ENCODE measurements at places on chromosomes 4 and X. TPM values are rescaled to one million over a fixed set of nuclear protein-coding genes. Genes with fewer than 3 reads are reported as not detected.
A peak's percentile ranks its signal among the peaks of the same experiment; 100 is the strongest.

DNA sequence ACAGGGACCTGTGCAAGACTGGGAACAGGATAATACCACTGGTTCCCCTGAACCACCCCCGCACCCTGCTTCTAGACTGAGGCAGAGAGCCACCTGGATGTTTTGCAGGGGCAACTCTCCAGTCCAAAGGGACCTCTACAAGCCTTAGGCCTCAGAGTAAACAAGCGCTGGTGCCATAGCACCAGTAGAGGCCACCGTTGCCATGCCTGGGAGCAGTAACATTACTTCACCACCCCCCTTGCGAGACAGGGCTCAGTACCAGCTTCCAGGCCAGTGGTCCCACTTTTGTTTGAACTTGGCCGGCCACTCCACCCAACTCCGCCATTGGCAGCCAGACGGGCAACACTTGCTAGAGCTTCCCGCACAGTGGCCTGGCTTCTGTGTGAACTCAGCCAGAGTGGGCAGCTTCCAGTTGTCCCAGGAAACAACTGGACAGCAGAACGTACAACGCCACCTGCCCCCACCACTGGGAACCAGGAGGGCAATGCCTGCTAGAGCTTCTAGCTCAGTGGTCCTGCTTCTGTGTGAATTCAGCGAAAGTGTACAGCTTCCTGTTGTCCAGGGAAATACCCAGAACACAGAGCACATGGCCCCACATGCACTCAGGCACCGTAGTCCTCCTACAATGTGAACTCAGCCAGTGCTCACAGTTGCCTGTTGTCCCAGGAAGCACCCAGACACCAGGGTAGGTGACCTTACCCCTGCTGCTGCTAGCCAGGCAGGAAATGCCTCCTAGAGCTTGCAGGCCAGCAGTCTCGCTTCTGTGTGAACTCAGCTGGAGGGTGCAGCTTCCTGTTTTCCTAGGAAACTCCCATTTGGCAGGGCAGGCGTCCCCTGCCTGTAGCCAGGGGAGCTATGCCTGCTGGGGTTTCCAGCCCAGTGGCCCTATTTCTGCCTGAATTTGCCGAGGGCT, 39.9 kb upstream of the PCDH19 start:
- no peaks in the 10 kb centered on the region for H3K27me3 ChIP-seq
- no peak overlapping the region for H3K4me3 ChIP-seq
- H3K27ac ChIP-seq, result no peak overlapping the region
- DNase-seq, result no peak
- no peaks in the 10 kb centered on the region for H3K4me1 ChIP-seq

SLC39A8 gene
- 1.2 TPM for polyA plus RNA-seq

TMSB15C gene
- polyA plus RNA-seq, result 2.0 TPM

DNA sequence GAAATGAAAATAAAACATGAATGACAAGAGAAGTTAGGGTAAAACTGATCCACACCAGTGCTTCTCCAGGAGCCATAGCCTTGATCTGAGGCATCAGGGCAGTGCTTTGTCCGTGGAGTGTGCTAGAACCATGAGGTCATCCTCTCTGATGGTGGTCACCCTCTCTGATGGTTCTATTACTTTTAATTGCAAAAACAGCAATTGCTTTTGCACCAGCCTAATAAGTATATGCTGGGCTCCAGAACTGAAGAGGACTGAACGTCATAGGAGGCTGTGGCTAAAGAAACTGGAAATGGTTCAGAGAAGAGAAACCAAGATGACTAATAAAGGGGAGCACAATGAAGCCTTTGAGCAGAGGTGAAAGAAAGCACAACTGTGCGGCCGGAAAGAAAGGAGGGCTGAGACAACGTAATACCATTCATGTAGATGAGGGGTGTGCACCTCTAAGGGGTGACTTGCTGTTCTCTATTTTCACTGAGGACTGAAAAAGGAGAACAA, 17.0 kb upstream of the TMEM154 start:
- H3K27me3 ChIP-seq, result no peaks in the 10 kb centered on the region
- no peak overlapping the region for H3K27ac ChIP-seq
- DNase-seq, result peak; percentile 66
- no peaks in the 10 kb centered on the region for H3K4me1 ChIP-seq

CENPVL2 gene
- not detected for polyA plus RNA-seq

DNA sequence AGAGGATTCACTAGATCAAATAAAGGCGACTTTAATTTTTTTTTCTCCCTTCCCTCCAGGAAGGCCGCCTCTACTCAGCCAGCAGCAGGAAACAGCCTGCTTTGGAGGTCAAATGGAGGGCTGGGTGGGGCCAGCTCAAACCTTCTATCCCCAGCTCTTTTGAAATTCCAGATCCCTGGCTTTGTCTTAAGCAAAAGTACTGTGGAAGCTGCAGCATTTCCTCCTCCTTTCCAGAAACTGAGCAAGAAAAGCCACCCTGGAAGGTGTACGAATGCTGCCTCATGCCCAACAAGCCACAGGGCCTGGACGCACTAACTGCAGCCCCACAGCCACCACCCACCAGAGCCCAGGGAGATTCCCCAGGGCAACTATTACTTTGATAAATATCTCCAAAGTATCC, 55.1 kb upstream of the ZCCHC13 start:
- no peak overlapping the region for H3K27ac ChIP-seq
- H3K4me1 ChIP-seq, result no peaks in the 10 kb centered on the region
- H3K36me3 ChIP-seq, result no peaks in the 10 kb centered on the region
- no peak overlapping the region for H3K4me3 ChIP-seq
- DNase-seq, result peak; percentile 8

GRCh38 chrX:46180258-46180687, 364.9 kb downstream of the ZNF674 start:
- DNase-seq, result peak; percentile 56
- H3K4me1 ChIP-seq, result no peaks in the 10 kb centered on the region
- H3K27me3 ChIP-seq, result no peaks in the 10 kb centered on the region
- H3K27ac ChIP-seq, result no peak overlapping the region

CPLX1 gene
- 0.09 TPM for polyA plus RNA-seq
